ENCODE measurements at places on chromosomes 12 and 14. TPM values are rescaled to one million over a fixed set of nuclear protein-coding genes. Genes with fewer than 3 reads are reported as not detected.

GRCh38 chr14:37946819-37947218 is 260.9 kb upstream of the SSTR1 start:
- DNase-seq: no peak

DNA sequence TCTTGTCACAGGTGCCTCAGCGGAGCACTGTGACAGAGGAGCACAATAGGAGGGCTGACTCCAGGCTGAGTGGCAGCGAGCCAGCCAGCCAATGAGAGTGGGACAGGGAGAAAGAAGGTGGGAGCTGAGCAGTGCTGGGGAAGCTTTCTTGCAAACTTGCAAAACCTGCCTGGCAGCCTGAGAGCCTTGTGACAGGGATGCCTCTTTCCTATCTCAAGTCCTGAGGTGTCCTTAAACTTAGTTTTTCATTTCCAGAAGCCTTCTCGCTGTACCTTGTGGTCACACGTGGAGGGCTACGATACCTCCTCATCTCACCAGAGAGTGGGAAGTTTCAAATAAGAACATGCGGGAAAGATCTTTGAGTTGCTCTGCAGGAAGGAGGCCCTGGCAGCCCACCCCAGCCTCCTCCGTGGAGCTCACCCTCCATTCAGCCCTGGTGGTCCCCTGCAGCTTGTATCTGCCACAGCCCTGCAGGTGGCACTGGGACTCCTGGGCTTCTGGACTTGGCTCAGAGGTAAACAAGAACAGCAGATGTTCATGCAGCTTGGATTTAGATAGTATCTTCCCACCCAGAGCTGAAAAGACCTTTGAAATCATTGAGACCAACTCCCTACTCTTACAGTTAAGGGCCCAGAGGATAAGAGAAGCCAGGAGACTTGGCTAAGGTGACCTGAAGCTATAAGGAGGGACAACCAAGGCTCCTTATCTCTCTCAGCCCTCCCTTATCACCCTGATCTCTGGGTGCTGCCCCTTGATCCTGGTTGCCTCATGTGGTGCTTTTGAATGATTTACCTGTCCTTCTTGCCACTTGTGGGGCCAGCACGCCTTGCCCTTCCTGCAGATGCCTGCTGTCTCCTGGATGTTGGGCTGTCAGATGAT is 153.5 kb upstream of the MAX start:
- DNase-seq: no peak

DNA sequence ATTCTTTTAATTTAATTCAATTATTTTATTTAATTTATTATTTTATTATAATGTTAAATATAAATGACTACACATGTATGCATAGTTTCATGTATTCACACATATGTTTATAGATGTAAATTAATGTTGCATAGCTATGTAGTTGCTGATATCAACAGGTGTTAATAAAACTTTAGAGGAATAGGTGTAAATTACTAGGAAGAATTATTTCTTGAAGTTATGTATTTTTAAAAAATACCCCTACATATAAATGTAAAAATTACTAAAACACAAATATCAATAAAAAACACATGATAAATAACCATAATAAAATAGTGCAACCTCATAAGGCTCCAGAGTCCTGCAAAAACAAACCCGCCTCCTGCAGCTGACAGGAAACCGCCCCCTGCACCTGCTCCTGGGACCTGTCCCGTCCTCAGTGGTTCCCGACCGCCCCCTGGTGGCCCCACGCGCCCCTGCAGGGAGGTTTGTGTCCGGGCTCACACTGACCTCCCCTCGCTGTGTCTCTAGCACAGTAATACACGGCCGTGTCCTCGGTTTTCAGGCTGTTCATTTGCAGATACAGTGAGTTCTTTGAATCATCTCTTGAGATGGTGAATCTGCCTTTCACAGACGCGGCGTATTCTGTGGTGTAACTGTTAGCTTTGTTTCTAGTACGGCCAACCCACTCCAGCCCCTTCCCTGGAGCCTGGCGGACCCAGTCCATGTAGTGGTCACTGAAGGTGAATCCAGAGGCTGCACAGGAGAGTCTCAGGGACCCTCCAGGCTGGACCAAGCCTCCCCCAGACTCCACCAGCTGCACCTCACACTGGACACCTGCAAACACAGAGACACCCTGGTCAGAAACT is 1264.0 kb downstream of the TMEM121 start:
- DNase-seq: peak; percentile 32

DNA sequence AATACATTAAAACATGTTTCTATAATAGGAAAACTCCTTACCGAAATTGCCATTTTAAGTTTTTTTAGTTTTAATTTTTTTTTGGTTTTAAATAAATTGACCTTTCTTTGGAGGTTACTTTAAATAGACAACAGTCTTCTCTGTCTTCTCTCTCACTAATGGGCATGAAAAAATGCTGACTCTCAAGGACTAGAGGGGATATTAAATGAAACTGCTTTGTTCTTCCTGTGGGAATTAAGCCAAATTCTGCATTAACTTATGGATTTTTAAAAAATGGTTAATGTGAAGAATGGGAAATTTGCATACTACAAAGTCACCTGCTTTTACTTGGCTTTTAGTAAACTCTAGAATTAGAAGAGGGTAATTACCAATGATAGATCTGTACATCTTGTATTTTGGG is 378.9 kb downstream of the TMTC2 start:
- DNase-seq: no peak

DNA sequence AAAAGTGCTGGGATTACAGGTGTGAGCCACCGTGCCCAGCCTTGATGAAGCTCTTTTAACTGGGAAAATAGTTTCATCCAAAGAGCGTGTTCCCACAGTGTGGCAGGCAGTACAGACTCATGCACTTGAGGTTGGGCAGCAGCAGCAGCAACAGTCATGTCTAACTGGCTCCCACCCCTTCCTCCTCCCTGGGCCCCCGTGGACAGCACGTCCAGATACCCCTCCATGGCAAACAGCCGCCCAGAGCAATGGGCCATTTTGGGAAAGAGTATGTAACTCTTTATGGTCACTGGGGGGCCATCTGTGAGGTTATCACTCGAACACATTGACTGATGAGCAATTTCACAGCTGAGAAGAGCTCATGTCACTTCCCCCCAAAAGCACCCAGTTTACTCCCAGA is 279.1 kb upstream of the NOS1 start:
- DNase-seq: no peak

DNA sequence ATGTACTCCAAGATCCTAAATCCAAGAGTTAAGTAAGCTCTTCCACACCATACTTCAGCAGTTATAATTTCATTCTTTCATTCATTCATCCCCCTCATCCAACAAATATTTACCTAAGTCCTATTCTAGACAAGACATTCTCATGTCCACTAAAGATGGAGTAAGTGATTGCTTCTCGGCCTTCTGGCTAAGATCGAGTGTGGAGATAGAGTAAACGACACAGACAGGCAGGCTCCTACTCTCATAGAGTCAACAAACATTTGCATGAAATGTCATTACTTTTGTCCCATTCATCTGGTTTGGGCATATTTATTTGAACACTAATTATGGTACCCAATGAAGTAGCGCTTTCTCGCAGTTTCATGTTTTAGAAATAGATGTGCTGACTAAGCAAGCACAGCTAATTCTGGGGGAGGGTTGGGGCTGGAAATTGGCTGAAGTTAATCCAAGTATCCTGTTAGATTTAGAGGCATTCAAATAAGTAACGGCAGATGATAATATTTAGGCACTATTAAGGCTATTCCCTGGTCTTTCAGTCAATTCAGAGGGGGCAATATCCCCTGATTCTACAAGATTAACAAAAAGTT is 176.5 kb downstream of the CEP128 start:
- DNase-seq: no peak

- peak; percentile 53 for DNase-seq
Observed at GRCh38 chr14:62179367-62180018, 417.3 kb downstream of the SNAPC1 start.

DNA sequence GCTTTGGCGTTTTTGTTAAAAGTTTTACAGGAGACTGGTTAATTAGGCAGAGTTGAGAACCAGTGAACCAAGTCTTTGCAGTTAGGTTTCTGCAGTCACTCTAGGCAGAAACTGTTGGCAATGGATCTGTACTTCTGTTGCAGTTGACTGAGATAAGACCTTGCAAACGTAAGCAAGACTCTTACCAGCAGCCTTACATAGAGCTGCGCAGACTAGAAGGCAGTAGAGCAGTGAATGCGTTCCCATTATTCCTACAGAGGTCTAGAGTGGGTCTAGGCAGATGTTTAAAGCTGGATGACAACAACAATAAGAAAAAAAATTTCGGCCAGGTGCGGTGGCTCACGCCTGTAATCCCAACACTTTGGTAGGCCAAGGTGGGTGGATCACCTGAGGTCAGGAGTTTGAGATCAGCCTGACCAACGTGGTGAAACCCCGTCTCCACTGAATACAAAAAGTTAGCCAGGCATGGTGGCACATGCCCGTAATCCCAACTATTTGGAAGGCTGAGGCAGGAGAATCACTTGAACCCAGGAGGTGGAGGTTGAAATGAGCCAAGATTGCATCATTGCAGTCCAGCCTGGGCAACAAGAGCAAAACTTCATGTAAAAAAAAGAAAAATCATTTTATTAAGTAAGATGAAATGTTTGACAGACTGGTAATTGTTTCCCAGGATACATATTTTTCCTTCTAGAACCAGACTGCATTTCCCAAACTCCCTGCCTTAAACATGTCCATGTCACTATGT is 12.3 kb downstream of the RNASE9 start:
- DNase-seq: no peak

Gene EIF2S3B
- total RNA-seq: 0.32 TPM

Gene PRORP
- total RNA-seq: 54.4 TPM

Gene BATF
- not detected for total RNA-seq

Gene FAM181A
- total RNA-seq: not detected

Gene GRIN2B
- total RNA-seq: not detected

Gene PSME1
- total RNA-seq: 90.0 TPM

All from LHCN-M2 (cell line).